NCI-H748 treated with DMSO at 0.1 percent for 48 hours (cell line): ENCODE measurements at places on chromosomes 7 and 10.
A peak's percentile ranks its signal among the peaks of the same experiment; 100 is the strongest.

- no peak for DNase-seq
Observed at GRCh38 chr10:120505056-120505455, 48.0 kb downstream of the PLPP4 start.

DNA sequence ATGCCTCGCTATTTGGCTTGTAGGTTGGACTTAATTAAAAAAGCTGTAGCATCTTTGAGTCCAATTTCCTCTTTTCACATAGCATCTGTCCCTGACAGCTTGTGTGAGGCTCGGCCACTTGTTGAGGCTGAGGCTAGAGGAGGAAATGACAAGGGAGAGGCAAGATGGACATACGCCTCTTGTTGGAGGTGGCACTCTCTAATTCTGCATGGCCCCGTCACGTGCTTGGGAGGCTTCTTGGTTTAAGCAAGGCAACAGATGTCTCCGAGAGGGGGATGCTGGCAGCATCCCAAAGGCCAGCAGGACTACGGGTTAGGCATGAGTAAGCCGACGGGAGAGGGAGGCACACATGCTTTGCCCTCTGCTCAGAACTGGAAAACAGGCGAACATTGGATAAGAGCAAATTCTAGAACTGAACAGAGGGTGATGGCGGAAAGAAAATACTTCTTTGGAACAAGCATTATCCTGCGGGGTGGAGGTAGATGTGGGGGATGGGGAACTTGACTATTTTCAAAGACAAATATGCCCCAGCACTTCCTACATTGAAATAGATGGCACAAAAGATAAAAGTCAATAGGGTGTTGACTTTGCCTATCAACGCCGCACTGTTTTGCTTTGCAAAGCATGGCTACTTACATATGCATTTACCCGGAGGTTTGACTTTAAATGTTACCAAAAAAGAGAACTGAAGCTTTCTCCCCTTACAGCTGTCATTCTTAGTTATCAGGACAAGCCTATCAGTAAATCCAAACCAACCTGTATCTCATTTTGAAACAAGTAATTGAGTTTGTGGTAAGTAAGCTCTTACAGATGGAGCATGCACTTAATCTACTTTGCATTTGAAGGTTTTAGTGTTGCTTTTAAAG is 94.8 kb downstream of the CHN2 start:
- peak; percentile 68 for DNase-seq

GRCh38 chr7:41445946-41446345 is 256.9 kb downstream of the INHBA start:
- no peak for DNase-seq

GRCh38 chr7:40698214-40698920 is 563.6 kb downstream of the SUGCT start:
- no peak for DNase-seq

- DNase-seq = no peak
Observed at GRCh38 chr7:141017555-141017954, 2.8 kb upstream of the MRPS33 start.

DNA sequence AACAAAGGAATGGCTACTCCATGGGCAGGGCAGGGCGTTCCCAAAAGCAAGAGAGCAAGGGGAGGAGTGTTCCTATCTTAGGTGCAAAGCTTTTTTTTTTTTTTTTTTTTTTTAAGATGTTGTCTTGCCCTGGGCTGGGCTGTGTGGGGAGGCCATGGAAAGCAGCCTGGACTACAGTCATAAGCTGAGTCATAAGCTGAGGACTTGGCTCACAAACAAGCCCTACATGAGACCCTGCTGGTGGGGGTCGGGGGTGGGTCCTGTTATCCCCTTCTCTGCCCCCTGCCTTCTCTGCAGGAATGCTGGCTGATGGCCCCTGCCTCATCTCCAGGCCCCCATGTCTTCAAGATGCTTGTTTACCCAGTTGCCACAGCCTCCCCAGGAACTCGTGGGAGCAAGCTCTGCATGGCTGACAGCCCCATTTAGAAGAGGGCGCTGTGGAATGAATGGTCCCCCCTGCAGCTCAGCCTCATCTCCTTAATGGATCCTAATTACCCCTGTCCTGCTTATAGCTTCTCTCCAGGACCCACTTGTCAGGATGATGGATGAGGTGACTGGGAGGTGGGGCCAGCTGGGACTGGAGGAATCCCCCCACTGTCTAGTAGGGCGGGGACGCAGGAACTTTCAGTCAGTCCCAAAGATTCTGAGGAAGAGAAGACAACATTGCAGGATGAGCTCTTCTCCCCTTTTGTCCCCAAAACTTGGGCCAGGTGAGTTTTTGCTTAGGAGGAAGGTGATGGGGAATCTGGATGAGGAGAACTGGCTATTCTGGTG is 340.8 kb upstream of the PODXL start:
- DNase-seq = no peak

DNA sequence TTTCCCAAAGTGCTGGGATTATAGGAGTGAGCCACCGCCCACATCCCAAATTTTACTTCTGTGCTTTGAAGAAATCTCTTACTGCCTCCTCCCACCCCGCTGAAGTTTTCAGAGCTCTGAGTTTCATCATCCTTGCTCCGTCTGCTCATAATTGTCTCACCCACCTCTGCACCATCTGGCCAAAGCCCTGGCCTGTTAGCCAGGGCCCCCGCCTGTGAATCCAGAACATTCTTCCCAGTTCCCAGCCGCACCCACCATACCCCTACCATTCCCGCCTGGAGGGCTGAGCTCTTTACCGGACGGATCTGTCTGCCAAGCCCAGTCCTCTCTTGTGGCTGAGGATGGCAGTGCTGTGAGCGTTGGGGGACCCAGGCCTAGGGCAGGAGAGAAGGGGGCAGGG is 14.5 kb downstream of the SSC4D start:
- DNase-seq = no peak

- no peak for DNase-seq
Observed at GRCh38 chr10:56346845-56347415, 14.1 kb downstream of the ZWINT start.

DNA sequence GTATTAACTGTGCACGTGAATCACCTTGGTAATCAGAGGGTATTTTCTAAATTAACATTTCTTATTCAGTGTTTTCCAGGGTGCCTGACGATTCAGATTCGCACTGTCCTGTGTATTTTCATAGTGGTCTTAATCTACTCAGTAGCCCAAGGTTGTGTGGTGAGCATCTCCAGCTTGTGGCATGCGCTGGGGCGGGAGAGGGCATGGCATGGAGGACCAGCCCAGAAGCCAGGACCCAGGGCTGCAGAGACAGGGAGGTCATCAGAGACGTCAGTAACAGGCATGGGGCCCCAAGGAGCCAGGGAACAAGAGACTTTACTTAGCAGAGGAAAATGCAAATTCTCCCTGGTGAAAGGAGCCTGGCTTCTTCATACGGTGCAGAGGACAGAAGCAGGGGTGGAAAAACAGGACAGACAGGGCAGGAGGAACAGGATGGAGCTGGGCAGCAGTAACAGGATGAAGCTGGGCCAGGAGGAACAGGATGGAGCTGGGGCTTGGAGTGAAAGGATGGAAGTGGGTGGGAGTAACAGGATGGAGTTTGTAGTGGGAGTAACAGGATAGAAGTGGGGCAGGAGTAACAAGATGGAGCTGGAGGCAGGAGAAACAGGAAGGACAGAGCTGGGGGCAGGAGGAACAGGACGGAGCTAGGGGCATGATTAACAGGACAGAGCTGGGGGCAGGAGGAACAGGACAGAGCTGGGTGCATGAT is 110.9 kb downstream of the ADCY1 start:
- DNase-seq = no peak

DNA sequence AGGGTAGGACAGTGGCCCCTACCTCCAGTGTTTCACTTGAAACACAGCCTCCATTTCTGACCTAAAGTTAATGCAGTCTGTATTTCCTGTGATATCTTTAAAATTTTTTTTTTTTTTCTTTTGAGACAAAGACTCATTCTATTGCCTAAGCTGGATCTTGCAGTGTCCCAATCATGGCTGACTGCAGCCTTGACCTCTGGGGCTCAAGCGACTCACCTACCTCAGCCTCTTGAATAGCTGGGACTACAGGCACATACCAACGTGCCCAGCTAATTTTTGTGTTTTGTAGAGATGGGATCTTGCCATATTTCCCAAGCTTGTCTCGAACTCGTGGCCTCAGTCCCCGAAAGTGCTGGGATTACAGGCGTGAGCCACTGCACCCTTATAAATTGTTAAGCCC is 16.7 kb upstream of the MGAM2 start:
- DNase-seq = no peak

- no peak for DNase-seq
Observed at GRCh38 chr7:81685270-81685868, 84.5 kb downstream of the HGF start.

DNA sequence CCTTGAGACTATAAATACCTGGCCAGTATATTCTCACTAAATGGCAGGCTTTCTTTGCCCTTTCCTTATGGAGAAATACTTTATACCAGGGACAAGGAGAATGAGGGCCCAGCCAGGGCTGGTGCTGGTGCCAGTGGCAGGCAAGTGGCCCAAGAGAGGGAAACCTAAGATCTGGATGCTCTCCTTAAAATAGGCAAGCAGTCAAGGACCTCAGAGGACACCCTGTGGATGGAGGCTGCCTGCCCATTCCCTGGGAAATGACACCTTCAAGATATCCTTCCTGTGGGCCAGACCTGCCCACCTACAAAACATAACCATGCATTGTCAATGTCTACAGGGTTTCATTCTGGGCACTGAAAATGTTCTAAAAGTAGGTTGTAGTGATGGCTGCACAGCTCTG is 29.1 kb downstream of the POLR3A start:
- no peak for DNase-seq

DNA sequence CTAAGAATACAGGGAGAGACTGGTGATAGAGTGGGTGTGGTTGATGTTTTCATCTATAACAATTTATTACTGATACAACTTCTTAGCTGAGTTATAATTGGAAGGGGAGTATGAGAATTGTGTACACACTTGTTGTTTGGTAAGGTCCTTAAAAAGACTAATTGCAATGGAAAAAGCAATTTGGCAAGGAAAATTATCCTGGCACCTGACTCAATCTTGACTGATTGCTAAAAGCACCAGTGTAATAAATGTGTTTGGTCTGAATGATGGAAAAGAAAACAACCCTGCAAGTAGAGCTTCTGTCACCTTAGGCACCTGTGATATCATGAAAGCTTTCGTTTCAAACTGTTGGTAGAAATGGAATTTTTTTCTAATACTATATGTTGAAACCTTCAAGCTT is 6.7 kb upstream of the GSDME start:
- no peak for DNase-seq

DNA sequence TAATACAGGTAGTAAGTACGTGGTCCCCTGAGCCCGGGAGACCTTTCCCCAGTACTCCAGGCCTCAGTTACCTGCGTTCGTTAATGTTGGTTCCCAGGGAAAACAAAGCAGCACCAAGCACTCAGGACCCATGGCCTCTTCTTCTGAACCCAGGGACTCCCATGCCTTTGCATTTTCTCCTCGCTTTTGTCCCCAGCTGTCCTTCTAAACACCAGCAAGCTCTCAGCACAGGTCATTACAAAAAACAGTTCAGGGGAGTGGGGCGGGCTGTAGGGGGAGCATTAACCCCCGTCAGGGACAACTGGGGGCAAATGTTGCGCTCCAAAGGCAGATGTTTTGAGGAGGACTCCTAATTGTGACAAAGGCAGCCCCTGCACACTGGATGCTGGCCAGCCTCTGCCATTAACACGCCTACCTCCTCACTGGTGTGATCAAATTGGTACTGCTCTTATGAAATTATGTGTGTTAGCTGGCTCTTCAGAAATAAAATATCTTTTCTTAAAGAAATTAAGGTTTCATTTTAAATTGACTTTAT is 80.5 kb upstream of the LRGUK start:
- no peak for DNase-seq

DNA sequence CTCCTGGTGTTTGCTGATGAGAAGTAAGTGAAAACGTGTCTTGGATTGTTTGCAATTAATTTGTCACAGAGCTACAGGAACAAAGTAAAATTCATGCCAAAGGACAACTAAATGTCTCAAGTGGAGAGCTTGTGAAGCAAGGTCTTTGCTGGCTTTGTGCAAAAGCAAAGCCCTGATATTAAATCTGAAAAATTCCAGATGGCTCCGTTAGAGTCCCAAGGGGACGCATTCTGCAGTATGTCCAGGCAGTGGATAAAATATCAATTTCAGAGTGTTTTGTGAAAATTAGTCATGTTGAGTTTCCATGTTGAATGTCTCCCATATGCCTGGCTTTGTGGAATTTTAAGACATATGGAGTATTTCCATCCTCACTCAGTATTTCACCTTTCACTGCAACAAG is 102.5 kb upstream of the PTN start:
- DNase-seq = no peak

DNA sequence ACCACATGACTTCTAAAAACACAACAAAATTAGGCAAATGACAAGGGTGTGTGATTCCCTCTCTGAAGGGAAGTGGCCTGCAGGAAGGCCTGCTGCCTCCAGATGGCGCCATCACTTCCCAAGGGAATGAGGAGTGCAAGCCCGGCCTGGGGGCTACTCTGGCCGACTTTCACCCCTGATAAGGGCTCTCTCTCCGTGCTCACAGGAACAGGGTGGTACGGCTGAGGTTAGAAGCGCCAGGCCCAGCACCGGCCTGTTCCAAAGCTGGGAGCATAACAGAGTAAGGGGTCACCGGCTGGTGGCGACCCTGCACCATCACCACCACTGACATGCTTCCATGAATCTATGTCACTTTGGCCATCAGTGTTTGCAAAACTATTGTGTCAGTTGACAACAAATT is 13.1 kb downstream of the RBP3 start:
- no peak for DNase-seq

DNA sequence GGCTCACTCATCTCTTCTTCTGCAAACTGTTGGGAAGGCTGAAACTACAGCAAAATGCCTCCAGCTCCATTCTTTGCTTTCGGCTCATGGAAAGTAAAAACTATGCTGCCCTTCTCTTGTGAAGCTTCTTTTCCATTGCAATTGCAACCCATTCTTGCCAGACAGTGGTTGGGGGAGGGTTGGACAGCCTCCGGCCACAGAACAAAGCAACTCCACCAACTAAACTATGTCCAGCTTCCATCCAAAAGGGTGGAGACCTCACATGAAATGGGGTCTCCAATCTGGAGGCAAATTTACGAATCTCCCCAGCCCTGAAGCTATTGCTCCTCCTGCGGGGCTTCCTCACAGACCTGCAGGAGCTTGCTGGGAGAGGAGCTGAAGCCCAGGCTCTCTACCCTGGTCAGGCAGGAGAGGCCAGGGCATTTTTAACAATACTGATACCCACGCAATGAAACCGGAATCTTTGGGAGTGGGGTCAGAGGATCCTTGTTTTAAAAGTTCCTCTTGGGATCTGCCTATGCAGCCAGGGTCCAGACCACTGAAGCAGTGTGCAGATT is 549 bp downstream of the GPNMB start:
- no peak for DNase-seq
